Effector CD4-positive, alpha-beta T cell (primary cell): ENCODE measurements at places on chromosomes 4 and X.

DNA sequence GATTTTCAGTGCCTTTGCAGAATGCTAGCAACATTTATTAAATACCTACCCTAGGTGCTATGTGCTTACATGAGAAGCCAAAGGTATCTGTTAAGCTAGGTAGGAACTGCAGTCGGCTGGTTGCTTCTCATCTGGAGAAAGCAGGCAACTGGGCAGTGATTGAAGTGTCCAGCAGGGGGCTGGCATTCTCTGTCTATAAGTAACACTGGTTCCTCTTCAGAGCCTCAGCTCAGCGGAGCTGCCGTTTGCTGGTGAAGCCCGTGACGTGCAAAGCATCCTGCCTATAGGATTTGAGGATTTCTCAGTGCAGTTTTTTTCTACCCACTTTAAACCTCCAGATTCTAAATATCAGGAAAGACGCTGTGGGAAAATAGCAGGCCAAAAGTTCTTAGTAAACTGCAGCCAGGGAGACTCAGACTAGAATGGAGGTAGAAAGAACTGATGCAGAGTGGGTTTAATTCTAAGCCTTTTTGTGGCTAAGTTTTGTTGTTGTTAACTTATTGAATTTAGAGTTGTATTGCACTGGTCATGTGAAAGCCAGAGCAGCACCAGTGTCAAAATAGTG is at the start of gene GRPR:
Gene GRPR, plus strand, starts transcription at position 344 of the 565 bp plus-strand sequence. CDS start 389 bp downstream, outside the sequence.
- DNase-seq: peak; percentile 29

GRCh38 chrX:96147681-96148080 is 537.0 kb upstream of the DIAPH2 start:
- DNase-seq: no peak

DNA sequence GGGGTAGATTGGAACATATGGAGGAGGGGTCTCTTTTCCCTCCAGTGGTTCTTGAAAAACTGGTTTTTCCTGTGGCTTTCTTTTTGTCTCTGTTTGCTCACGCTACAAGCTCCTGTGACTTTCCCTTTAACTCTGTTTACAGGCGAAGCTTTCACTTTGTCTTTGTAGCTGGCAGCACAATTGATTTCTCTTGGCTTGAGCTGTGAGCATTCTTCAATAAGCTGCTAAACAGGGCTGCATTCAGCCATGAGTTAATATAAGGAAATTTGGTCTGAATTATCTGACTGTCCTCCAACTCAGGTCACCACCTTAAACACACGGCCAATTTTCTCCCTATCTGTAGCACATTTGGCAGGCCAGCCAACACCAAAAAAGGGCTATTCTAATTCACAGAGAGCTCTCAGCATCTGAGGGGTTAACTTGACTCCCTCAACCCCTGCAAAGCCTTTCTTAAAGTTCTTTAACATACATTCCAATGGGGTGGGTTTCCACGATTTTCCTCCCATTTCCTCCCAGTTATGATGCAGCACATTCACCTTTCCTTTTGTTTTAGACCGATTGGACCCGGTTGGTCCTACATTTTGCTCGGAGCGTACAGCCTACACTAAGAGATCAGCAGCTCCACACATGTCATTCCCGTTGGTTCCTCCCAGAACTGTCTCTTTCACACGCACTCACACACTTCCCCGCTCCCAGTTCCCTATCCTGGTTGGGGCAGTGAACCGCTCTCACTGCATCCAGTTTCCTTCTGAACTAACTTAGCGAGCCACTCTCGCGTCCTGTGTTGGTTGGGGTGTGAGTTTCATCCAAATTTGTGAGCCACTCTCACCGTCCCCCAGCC is 45.4 kb downstream of the UGT2A3 start:
- DNase-seq: no peak

DNA sequence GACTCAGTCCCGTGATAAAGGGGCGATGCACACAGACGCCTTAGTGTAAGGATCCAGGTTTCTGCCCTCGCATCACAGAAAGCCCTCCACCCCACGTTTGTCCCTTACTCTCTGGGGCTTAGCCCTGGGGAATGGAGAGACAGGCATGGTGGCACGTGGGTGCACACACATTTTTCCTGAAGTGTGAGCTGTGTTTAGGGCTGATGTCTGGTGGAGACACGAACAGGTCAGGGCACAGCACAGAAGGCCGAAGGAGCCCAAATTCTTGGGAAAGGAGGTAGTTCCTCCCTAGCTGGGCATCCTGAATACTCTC is 84.3 kb upstream of the DHRSX start:
- DNase-seq: no peak

- no peak for DNase-seq
Measured at GRCh38 chr4:3026540-3026939, 47.8 kb downstream of the HTT-AS start.

DNA sequence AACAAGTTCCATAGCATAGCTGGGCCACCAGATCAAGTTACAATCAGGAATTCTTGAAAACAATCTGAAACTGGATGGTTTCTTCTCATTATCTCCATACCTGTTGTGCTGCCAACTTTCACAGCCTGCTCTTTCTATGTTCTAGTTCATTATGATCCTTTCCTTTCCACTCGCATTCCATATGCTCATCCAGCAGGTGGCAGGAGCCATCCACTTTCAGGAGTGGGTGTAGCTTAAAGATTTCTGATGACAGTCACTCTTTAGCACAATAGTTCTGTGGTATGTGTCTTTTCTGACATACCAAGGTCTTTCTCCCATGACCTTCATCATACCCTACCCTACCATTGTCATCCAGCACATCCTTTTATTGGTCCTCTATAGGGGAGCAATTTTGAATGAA is 46.4 kb downstream of the PAGE2 start:
- DNase-seq: peak; percentile 4

DNA sequence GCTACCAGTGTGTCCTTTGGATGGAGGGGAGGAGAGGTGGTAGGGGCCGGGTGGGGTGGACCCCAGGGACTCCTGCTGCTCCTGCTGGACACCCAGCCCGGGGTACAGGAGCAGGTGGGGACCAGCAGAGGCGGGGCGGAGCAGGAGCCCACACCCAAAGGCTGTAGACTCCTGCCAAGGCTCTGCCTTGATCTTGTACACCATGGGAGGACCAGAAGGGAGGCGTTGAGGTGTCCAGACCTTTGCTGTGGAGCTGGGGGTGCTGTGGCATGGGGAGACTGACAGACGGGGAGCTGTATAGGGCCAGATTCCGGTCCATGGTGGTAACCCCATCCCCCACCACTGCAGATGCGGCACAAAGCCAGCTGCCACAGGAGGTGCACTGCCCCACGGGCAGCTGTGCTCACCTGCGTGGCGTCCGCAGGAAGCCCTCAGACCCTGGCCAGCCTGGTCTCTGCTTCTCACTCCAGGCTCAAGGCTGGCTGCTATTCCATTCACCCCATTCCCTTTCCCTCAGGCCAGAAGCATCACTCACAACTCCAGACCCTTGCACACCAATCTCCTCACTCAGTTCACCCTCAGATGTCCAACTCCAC is 5.0 kb upstream of the SLC26A1 start:
- no peak for DNase-seq
